ENCODE measurements at places on chromosomes 5 and 9.

- no peak for DNase-seq
These were observed 4.9 kb downstream of the DAPK1 start for GRCh38 chr9:87502391-87503221.

GRCh38 chr5:52994266-52994665 lies 5.1 kb downstream of the ITGA2 start:
- DNase-seq = no peak

DNA sequence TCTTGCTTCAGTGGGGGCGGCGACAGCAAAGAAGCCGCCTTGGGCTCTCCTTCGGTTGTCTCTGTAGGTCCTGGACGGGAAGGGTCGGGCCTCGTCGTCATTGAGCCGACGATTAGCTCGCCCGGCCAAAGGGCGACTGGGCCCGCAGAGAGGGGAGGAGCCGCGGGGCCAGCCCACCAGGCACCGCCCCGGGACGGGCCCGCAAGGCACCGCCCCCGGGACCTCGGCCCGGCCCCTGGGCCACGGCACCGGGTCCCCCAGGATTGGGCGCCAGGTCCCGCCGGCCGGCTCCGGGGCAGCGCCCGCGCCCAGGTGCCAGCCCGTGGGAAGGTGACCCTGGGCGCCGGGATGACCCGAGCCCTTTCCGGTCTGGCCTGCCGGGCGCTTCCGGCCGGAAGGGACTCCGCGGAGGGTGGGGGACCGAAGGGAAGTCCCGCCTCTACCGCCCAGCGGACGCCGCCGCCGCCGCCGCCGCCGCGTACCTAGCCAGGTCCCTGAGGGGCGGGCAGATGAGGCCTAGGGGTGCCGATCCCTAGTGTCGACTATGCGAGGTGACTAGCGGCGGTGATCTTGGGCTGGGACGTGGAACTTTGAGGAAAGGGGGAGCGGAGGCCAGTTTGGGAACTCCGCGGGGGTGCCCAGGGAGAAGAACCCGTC lies at the start of the genes GBA2 and RGP1:
GBA2 (minus strand) TSS at position 371 of the 657 bp plus-strand sequence. CDS start 524 bp downstream, outside the sequence.
RGP1 (plus strand) TSS at position 430 of the 657 bp plus-strand sequence. CDS start 469 bp downstream, outside the sequence.
- peak; percentile 81 for DNase-seq

DNA sequence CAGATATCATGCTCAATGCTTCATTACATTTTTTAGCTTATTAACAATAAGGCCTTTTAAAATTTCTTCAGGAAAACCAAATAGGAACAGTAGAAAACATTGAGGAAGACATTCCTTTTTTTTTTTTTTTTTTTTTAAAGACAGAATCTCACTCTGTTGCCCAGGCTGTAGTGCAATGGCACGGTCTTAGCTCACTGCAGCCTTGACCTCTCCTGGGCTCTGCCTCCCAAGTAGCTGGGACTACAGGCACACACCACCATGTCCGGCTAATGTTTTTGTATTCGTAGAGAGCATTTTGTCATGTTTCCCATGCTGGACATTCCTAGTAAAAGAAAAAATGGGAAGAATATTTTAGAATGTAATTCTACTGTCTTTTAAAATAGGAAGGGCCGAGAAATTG lies 60.3 kb downstream of the LMNB1 start:
- DNase-seq = no peak

DNA sequence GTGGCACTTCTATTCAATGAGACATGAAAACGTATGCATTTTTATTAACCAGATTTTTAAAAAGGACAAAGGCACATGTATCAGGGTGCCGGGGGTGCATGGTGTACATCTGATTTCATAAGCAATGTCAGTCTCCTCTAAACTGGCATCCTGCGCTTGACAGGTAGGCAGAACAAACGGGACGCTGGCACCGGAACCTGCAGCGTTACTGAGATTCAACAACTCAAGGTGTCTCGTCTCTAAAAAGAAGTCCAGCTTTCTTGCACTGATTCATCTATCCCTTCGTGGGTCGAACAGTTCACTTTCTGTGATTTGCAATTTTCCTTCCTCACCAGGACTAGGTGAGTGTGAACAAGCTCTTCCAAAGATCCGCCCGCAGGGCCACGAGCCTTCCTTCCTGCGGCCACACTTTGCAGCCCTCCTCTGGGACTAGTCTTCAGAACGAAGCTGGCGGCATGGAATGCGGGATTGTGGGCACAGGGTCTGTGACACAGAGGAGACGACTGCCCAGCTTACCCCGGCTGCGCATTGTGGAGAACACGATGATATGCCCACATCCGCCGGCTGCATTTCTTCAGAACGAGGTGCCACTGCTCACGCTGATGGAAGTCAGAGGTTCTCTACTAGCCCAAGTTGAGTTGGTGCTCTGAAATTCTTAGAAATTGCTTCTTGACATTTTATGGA lies 7.2 kb downstream of the SLC6A3 start:
- DNase-seq = no peak

- no peak for DNase-seq
These were observed 46.4 kb downstream of the SEMA5A start for GRCh38 chr5:9499498-9499876.

DNA sequence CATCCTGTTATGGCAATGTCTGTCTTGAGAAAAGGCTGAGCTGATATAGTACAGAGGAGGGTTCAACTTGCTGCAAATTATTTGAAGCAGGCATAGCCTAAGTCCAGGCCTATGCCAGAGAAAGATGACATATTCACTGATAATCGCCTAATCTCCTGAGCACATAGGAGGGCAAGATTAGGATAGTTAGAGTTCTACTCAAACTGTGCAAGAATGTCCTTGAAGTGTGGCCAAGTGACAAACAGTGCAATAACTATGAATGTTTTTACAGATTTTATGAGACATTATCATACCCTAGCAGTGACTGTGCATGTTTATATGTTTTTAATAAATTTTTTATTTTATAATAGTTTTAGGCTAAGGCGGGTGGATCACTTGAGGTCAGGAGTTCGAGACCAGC lies 96.2 kb downstream of the TSSK1B start:
- no peak for DNase-seq

DNA sequence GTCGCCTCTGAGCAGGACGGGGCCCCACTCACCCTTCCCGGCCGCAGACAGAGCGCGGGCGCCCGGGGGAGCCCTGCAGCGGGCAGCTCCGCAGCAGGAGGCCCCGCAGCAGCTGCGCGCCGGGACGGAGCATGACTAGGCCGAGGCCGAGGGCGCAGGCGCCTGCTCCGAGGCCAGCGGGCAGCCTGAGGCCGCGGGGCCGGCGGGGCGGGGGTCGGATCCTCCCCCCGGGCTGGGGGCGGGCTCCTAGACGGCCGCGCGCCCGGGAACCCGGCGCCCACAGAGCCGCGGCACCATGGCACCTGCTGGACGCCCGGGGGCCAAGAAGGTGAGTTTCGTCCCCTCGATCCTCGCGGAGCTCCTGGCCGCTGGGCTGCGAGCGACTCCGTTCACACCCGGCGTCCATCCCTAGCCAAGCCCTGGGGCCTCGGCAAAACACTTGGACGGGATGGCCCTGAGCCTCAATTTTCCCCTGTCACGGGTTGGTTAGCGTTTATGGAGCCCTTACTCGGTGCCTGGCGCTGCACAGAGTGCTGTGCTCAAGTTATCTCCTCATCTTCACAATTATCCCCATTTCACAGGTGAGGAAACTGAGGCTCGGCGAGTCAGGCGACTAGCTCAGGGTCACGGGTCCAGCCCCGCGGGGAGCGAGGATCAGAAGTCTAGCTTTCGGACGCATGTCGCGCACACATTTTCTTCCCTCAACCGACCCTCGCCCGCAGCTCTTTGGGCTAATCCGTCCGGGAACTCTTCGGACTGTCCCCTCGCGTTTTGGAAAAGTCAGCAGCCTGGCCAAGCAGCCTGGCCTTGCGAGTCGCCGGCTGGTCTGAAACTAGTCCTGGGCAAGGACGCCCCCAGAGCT lies at the start of the genes BHMT2 and DMGDH:
BHMT2 (plus strand) TSS at position 280 of the 862 bp plus-strand sequence; CDS start at position 296, 16 bp downstream.
DMGDH (minus strand) TSS at position 187 of the 862 bp plus-strand sequence; CDS start at position 133, 54 bp downstream.
- DNase-seq = no peak

GRCh38 chr9:97972753-97973152 lies 10.4 kb upstream of the ANP32B start:
- no peak for DNase-seq

- no peak for DNase-seq
These were observed 251.0 kb downstream of the TUSC1 start for GRCh38 chr9:25427290-25427689.

- no peak for DNase-seq
These were observed 31.3 kb upstream of the DAP start for GRCh38 chr5:10792336-10792735.

- DNase-seq = no peak
These were observed 167.6 kb upstream of the WWC1 start for GRCh38 chr5:168123631-168124528.

DNA sequence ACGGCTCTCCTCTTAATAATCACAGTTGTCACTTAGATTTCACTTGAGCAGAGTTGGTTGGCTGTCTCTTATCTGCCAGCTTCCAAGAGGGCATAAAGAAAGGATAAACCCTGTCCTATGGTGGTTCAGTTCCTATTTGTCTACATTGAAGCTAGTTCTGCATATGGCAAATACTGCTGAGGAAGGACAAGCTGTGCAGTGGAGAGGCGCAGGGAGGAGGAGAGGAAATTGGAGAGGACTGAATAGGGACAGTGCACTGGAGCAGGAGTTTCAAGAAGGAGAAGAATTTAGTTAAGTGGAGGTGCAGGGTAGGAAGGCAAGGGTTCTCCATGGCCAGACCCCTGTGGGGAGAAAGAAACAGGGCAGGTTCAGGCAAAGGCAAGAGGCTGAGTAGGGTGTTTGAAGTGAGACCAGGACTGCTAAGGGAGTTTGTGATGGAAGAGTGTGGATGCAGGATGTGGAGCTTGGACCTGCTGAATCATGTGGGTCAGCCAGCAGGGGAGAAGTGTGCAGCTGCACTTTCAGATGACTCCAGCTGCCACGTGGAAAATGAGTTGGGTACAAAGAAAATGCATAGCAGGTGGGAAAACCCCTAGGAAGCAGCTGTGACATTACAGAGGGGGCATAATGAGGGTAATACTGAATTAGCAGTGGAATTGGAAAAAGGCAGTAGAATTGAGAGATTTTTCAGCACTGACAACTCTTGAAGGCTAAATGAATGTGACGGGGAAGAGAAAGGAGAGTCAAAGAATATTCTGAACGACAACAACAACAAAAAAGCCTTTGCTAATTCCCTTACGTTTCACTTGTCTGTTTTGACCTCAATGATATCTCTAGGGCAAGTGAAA lies 66.8 kb downstream of the MAMDC2 start:
- DNase-seq = no peak

DNA sequence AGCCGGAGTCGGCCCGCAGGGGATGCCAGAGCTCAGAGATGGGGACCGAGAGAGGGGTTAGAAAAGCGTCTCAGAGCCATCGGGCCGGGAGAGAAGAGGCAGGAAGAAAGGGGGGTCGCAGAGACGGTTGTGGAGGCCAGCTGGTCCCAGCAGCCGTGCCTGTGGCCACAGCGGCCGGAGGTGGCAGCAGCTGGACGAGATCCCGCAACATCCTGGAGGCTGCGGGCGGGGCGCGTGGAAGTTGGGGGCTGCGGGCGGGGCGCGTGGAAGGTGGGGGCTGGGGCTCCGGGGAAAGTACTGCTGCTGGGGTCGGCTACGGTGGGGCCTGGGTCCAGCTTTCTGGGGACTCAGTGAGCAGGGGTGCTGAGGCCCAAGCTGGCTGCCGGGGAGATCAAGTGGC lies 34.4 kb upstream of the EGFL7 start:
- DNase-seq = no peak

DNA sequence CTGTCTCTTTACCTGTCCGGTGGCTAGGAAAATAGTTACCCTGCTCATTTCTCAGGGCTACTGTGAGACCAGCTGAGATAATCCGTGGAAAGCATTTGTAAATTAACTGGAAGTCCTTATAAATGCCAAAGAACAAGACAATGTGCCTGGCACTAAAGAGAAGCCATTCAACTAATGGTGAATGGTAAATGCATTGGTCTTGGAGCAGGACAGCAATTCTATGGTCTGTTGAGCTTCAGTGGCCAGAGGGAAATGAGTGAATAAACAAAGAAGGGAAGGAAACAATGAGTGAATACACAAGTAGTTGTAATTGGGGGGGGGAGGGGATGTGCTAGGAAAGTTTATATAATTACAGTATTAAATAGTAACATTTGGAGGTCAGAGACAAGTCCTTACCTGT lies 353.6 kb downstream of the SEMA5A start:
- DNase-seq = no peak

- no peak for DNase-seq
These were observed 39.9 kb downstream of the CRB2 start for GRCh38 chr9:123395689-123396511.

GRCh38 chr5:32628049-32628844 lies 42.9 kb downstream of the SUB1 start:
- no peak for DNase-seq

DNA sequence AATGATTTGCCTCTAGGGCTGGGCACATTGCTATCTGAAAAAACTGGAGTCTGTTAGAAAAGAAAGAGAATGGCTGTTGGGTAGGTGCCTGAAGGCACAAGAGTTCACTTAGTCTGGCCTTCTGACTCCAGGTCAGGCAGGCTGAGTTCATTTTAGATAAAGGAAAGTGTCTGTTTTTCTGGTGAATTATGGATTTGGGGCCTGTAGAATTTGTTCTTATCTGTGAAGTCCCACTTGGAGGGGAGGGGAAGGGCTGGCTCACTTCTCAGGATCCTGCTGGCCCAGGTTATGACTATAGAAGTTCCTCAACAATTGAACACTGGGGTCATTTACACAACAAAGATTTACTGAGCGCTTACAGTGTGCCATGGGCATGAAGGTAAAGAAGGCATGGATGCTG lies 11.5 kb upstream of the SEPTIN8 start:
- no peak for DNase-seq

DNA sequence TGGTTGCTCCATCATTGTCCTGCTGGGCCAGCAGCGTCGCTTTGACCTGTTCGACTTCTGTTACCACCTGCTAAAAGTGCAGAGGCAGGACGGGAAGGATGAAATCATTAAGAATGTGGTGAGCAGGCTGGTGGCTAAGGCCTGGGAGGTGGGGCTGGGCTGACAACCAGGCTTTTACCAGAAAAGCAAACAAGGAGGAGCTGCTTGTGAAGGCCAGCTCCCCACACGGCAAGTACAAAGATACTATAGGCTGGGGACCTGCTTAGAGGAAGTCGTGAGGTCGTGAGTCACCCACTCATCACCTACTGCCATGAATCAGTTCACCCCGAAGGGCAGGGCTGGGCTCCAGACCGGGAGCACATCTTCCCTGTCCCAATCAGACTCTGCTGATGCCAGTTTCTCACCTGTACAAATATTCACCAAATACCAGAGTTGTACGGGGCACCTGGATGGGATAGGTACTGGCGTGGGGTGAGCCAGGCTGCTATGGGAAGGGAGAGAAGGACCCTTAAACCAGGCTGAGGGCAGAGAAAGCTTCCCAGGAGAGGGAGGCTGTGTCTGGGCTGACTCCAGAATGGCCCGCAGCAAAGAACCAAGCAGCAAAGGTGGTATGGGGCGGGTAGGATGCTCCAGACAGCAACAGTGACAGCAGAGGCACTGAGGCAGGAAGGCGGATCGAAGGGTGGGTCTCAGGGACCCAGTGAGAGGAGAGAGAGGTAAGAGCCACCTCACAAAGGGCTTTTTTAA lies 69.3 kb upstream of the NIPAL4 start:
- peak; percentile 49 for DNase-seq

- no peak for DNase-seq
These were observed 354.8 kb downstream of the TAF11L14 start for GRCh38 chr5:17989036-17989435.

All from activated naive CD4-positive, alpha-beta T cell treated with anti-CD3 and anti-CD28 coated beads, Interleukin-2, amount 10 ng/mL, durations not matched to agents 7 days and 5 days (primary cell).